Esophagus muscularis mucosa (tissue), 4 donors: ENCODE measurements at places on chromosomes 2 and 18. TPM values are rescaled to one million over a fixed set of nuclear protein-coding genes. Genes with fewer than 3 reads are reported as not detected.

- H3K4me1 ChIP-seq: no peaks in the 10 kb centered on the region
- H3K27me3 ChIP-seq: no peaks in the 10 kb centered on the region
- no peak overlapping the region for H3K27ac ChIP-seq
- no peak overlapping the region for H3K4me3 ChIP-seq
These were observed 314.3 kb downstream of the NBAS start for GRCh38 chr2:15246870-15247269.

DNA sequence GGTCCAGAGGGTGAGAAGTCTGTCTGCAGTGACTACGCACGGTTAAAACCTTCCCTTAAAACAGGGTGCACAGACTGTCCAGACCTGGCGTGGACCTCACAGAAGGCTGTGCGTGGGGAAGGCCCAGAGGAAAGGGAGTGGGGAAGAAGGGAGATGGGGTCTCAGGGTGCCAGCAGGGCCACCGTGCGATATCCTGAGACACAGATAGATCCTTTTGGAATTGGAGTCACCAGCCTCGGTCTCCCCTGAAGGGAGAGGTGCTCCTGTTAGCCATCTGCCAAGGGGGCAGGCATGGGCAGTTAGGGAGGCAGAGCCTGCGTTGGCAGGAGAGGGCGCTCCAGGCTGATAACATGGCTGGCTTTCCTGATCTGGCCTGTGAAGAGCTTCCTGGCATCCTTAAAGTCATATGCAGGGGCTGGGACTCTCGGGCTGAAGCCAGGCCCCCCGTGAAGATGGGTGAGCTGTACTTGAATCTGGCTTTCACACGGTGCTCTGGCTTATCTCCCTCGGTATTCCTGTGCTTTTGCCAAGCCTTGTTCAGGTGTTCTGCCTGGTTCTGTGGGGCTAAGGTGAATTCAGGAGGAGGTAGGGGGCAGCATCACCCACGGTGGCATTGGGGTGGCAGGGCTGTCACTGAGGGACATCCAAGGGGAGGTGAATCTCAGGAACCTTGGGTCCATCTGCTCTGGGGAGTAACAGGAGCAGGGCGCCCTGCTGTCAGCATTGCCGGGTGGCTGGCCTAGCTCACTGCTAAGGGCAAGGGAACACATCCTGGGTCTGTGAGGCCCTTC is 107.2 kb upstream of the SMAD2 start:
- peaks cover 9% of the 10 kb centered on the region for H3K4me1 ChIP-seq
- H3K27me3 ChIP-seq: no peaks in the 10 kb centered on the region
- H3K4me3 ChIP-seq: no peak overlapping the region
- H3K36me3 ChIP-seq: no peaks in the 10 kb centered on the region

GRCh38 chr2:12674644-12675328 is 42.0 kb upstream of the TRIB2 start:
- H3K27me3 ChIP-seq: no peaks in the 10 kb centered on the region
- DNase-seq: peak; percentile 64
- no peak overlapping the region for H3K27ac ChIP-seq
- H3K4me1 ChIP-seq: no peaks in the 10 kb centered on the region

DNA sequence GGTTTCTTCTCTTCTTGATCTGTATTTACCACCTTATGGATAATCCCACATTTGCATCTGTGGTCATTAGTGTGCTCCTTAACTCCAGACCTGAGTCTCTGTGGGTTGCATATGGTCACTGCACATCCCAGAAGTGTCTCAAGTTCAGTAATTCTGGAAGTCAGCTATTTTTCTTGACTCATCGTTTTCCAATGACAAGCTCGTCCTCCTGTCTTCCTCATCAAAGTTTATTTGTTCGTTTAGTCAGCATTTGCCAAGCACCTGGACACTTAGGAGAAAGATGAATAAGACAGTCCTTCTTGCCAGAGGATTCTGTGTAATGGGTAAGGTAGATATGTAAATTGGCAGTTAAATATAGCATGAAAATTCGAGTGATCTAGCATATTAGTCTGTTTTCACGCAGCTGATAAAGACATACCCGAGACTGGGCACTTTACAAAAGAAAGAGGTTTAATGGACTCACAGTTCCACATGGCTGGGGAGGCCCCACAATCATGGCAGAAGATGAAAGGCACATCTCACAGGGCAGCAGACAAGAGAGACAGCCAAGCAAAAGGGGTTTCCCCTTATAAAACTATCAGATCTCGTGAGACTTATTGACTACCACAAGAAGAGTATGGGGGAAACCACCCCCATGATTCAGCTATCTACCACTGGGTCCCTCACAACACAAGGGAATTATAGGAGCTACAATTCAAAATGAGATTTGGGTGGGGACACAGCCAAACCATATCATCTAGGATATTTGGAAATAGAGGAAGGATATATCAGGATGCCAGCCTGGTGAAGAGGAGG is 19.4 kb downstream of the FASTKD2 start:
- no peaks in the 10 kb centered on the region for H3K4me1 ChIP-seq
- H3K4me3 ChIP-seq: no peak overlapping the region
- no peaks in the 10 kb centered on the region for H3K27me3 ChIP-seq
- H3K27ac ChIP-seq: no peak overlapping the region
- DNase-seq: no peak

DNA sequence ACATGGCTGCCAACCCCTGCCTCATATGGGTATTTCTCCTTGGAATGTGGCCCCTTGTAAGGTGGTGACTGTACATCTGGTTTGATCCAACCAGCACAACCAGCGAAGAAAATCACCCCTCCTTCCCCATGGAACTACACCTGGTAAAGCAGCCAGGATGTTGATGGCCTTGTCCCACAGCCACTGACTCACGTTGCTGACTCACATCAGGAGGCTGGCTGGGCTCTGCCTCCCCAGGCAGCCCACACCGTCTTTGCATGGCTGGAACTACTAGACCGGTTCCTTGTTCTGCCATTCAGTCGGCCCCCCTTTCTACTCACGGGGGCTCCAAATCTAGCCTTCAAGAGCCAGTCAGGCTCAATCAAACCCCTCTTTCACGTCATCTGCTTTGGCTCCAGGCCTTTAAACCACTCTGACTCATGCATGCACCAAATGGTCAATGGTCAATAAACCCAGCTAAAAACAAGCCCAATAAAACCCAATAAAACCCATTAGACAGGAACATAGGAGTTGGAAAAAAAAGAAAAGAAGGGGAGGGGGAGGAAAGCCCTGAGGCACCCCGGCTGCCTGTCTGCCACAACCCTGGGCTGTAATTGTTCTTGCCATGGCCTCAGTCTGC is 114.8 kb downstream of the PLB1 start:
- H3K4me1 ChIP-seq: peaks cover 59% of the 10 kb centered on the region
- H3K27ac ChIP-seq: peak overlapping the region; percentile 96
- H3K27me3 ChIP-seq: no peaks in the 10 kb centered on the region

DNA sequence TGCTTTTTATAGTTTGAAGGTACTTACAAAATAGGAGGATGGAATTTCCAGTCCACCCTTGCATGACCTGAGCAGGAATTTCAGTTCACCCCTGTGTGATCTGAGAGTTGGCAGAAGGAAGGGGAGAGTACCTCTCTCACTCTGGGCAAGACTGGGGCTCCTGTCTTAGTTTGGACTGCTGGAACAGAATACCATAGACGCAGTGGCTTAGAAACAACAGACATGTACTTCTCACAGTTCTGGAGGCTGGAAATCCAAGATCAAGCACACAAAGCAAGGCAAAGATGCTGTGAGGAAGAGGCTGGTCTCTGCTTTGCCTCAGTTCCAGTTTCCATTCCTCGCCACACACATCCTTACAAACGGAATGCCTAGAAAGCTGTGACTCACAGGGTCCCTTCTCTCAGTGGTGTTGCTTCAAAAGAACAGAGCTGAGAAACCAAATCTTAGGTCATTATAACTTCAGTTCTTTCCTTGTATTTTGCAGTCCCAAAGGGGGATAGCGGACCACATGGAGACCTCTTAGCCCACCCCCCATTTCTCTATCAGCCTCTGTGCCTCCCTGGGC is 108.8 kb upstream of the HAAO start:
- H3K36me3 ChIP-seq: no peaks in the 10 kb centered on the region
- no peak for DNase-seq
- no peak overlapping the region for H3K4me3 ChIP-seq
- peak overlapping the region; percentile 37 for H3K27ac ChIP-seq
- no peaks in the 10 kb centered on the region for H3K27me3 ChIP-seq

- H3K36me3 ChIP-seq: no peaks in the 10 kb centered on the region
- H3K27ac ChIP-seq: no peak overlapping the region
- no peaks in the 10 kb centered on the region for H3K27me3 ChIP-seq
- DNase-seq: no peak
These were observed 273.8 kb downstream of the AGPS start for GRCh38 chr2:177666408-177666807.

GRCh38 chr2:30684996-30685395 is 122.2 kb downstream of the CAPN13 start:
- DNase-seq: peak; percentile 83
- peaks cover 44% of the 10 kb centered on the region for H3K4me1 ChIP-seq
- H3K4me3 ChIP-seq: no peak overlapping the region
- H3K27ac ChIP-seq: no peak overlapping the region

- DNase-seq: no peak
- H3K4me3 ChIP-seq: no peak overlapping the region
- H3K27me3 ChIP-seq: peaks cover 19% of the 10 kb centered on the region
- no peak overlapping the region for H3K27ac ChIP-seq
These were observed 43.3 kb upstream of the SERPINB2 start for GRCh38 chr18:63844254-63844653.

DNA sequence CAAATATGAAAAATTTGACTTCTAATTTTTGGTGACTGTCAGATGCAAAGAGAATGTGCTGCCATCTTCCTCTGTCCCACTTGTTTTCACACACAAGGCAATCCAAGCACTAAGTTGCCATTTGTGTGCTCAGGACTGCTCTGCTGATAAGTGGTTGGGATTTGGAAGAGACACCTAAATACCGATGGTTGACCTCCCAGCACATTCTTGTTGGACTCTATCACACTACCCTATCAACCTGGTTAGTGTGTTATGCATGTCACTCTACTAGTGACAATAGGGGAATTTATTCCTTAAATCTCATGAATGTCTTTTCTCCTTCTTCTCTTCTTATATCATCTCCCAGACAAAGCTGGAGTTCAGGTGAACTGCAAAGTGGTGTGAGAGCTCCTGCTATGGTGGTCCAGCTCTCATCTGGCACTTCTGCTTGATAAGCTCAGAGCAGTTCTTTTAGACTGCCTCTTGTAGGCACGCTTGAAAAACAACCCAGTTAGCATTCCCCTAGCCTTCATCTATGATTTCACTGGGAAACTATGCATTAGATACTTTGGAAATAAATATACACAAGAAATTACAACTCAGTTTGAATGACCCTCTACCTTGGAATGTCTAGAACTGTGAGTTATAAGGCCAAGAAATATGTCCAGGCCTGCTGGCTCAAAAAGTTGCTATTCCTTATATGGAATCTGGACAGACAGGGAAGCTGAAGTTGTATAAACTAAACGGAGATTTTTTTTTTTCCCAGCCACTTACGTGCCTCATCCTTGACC is 404.8 kb downstream of the MEIS1 start:
- peak overlapping the region; percentile 69 for H3K27ac ChIP-seq
- no peaks in the 10 kb centered on the region for H3K4me1 ChIP-seq
- H3K36me3 ChIP-seq: no peaks in the 10 kb centered on the region
- no peak for DNase-seq

- H3K36me3 ChIP-seq: no peaks in the 10 kb centered on the region
- no peaks in the 10 kb centered on the region for H3K27me3 ChIP-seq
- peaks cover 23% of the 10 kb centered on the region for H3K4me1 ChIP-seq
- no peak for DNase-seq
- peak overlapping the region; percentile 78 for H3K27ac ChIP-seq
These were observed 381.0 kb downstream of the OSR1 start for GRCh38 chr2:18977409-18977808.

DNA sequence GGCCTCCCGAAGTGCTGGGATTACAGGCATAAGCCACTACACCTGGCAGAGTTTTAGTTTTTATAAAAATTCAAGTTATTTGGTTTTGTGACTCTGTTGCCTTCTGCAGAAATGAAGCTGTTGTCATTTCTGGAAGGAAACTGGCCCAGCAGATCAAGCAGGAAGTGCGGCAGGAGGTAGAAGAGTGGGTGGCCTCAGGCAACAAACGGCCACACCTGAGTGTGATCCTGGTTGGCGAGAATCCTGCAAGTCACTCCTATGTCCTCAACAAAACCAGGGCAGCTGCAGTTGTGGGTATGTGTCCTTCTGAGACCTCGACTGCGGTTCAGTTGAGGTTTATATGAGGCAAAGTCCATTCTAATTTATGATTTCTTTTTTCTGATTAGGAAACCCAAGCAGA is 7.2 kb downstream of the MTHFD2 start:
- H3K27me3 ChIP-seq: no peaks in the 10 kb centered on the region
- no peak overlapping the region for H3K4me3 ChIP-seq
- DNase-seq: no peak
- no peaks in the 10 kb centered on the region for H3K36me3 ChIP-seq
- no peak overlapping the region for H3K27ac ChIP-seq
- H3K4me1 ChIP-seq: peaks cover 12% of the 10 kb centered on the region

- H3K4me3 ChIP-seq: no peak overlapping the region
- no peaks in the 10 kb centered on the region for H3K27me3 ChIP-seq
- no peak for DNase-seq
- H3K27ac ChIP-seq: peak overlapping the region; percentile 39
- H3K4me1 ChIP-seq: peaks cover 79% of the 10 kb centered on the region
- H3K36me3 ChIP-seq: peaks cover 52% of the 10 kb centered on the region
These were observed 6.2 kb downstream of the KANSL3 start for GRCh38 chr2:96631804-96632435.

DNA sequence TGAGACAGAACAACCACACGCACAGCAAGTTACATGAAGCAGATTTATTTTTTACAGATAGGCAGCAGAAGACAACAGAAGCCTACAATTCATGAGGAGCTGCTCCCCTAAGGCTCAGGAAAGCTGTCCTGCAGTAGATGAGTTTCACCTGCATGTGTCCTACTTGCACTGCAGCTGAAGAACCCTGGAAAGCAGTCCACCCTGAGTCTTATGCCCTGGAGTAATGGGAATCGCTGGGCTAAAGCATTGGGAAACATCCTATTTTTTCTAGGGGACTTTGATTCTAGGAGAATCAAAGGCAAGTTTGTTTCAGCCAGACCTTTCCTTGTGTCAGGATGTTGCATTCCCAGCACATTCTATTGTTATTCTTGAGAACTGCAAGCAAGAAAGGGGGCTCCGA is 304.8 kb downstream of the LRATD1 start:
- peak; percentile 45 for DNase-seq
- no peaks in the 10 kb centered on the region for H3K27me3 ChIP-seq
- H3K27ac ChIP-seq: no peak overlapping the region
- no peaks in the 10 kb centered on the region for H3K4me1 ChIP-seq

DNA sequence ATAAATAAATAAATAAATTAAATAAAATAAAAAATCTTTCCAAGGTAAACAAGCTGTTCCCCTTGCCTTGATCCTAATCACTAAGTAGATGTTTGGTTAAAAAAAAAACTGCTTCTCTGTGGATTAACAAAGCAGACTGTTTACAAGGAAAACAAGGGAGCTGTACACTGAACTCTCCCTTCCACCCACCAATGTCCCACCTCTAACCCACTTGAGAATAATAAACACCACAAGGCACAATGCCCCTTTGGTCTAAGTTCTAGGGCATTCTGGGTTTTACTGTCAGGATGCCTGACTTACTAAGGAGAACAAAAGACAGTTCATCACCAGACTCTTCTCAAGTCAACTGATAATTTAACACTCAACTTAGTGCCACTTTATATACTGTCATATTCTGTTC is 83.5 kb downstream of the NCKAP1 start:
- H3K27me3 ChIP-seq: no peaks in the 10 kb centered on the region
- no peak overlapping the region for H3K27ac ChIP-seq
- no peaks in the 10 kb centered on the region for H3K4me1 ChIP-seq
- DNase-seq: no peak
- peaks cover 63% of the 10 kb centered on the region for H3K36me3 ChIP-seq

PROKR1 gene
- not detected for total RNA-seq

CXCR2 gene
- not detected for total RNA-seq

FOXI3 gene
- total RNA-seq: not detected

NDC80 gene
- 0.42 TPM for total RNA-seq

MOGAT1 gene
- total RNA-seq: not detected
